ENCODE measurements at places on chromosomes 11 and 22.
A peak's percentile ranks its signal among the peaks of the same experiment; 100 is the strongest.

DNA sequence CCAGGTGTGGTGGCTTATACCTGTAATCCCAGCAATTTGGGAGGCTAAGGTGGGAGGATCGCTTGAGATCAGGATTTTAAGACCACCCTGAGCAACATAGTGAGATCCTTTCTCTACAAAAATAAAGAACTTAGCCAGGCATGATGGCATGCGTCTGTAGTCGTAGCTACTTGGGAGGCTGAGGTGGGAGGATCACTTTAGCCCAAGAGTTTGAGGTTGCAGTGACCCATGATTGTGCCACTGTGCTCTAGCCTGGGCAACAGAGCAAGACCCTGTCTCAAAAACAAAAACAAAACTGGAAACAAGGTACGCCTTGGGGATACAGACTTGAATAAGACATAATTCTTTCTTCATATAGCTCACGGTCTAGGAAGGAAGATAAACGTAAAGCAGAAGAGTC is 63.1 kb upstream of the GRAMD1B start:
- DNase-seq = no peak

DNA sequence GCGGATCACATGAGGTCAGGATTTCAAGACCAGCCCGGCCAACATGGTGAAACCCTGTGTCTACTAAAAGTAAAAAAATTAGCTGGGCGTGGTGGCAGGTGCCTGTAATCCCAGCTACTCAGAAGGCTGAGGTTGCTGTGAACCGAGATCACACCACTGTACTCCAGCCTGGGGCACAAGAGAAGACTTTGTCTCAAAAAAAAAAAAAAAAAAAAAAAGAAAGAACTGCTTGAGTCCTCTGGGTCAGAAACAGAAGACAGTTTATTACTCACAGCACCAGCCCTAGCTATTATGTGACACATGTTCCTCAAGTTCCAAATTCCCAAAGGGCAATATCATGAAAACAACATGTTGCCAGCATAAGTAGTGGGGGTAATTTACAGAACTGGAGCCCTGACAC is 1014.1 kb upstream of the RAG2 start:
- no peak for DNase-seq

GRCh38 chr22:21009638-21010425 is 5.1 kb upstream of the P2RX6 start:
- DNase-seq = no peak

DNA sequence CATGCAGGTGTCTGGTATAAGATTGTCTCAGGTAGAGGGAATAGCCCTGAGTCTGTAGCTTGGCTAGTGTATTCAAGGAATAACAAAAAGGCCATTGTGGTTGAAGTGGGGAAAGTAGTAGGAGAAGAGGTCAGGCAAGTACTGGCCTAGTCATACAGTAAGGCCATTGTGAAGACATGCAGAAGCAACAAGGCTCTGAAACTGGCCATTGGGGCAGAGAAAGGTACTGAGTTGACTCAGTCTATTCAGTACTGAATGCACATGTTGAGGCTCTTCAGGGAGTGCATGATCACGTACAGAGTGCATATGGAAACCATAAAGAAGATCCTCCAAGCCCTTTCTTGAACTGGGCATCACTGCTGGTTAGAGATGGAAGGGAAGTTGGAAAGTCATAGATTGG is 477.6 kb downstream of the SOX6 start:
- DNase-seq = no peak

DNA sequence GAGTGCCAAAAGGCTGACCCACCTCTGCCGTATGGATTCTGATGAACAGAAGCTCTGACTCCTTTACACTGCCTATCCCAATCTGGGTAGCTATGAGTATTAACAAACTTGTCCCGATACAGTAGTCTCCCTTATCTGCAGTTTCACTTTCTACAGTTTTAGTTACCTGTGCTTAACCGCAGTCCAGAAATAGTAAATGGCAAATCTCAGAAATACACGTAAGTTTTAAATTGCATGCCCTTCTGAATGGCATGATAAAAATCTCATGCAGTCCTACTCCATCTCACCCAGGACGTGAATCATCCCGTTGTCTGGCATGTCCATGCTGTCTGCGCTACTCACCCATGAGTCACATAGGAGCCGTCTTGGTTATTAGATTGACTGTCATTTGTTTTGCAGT is 68.8 kb downstream of the SNX19 start:
- DNase-seq = no peak

- peak; percentile 60 for DNase-seq
Measured at GRCh38 chr11:102341844-102342318, 5.1 kb upstream of the BIRC2 start.

GRCh38 chr11:11937957-11938356 is 70.5 kb downstream of the DKK3 start:
- no peak for DNase-seq

DNA sequence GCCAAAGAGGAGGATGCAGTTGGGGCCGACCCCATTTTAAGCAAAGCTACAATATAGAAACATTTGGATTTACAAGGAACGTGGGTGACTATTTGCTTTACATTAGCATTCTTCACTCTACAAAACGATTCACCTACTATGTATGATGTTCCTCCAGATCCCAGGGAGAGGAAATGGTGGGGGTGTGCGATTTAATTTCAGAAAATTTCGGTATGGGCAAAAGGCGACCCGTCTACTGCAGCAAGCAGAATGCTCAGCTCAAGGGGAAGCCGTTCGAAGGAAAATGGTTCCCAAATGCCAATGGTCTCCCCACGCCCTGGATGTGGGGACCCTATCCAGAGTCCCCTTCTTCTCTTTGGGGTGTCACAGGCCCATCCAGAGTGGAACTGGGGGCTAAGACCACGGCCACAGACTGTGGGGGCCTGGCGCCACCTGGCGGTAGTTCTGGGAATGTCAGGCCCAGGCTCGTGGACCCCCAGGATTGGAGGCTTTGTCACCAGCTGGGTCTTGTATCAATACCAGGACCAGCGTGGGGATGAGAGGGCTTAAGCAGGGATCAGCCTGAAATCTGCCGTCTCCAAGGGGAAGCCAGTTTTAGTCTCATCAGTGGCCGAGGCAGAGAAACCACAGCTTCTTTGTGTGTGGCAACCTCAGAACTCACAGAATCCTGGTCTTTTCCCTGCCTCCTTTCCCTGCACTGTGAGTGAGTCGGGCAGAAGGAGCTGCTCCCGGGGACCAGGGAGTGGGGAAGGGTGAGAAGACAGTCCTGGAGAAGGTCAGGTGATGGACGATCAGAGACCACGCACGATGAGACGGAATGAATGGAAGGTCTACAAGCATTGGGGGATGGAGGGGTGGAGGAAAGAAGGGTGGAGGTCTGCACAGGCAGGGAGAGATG is 8.4 kb downstream of the LRRC10B start:
- DNase-seq = peak; percentile 47

DNA sequence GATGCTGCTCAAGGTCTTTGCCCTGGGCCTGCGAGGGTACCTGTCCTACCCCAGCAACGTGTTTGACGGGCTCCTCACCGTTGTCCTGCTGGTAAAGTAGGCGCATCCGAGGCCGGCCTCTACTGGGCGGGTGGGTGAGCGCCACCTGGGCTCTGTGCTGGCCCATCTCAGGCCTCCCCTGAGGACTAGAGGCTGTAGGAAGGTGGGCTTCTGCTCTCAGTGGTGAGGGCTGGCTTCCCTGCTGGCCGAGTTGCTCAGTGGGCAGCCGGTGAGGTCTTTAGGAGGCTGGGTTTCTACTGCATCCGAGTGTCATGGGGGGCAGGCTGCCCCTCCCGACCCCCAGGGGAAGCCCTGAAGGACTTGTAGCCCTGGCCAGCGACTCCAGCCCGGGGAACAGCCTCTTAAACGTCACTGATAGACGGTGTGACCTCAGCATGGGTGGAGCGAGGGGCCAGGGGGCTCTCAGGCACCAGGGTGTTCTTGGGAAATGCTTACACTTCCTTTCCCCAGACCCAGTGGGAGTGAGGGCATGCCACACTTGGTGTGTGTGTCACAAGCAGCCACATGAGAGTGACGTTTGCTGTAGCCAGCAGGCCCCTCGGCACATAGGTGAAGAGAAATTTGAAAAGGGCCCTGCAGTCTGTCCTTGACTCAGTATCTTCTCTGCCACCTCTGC is 30.3 kb downstream of the TPCN2 start:
- DNase-seq = no peak

GRCh38 chr11:36619502-36619901 is 21.5 kb upstream of the RAG2 start:
- no peak for DNase-seq

GRCh38 chr11:134901542-134901941 is 489.5 kb upstream of the B3GAT1 start:
- no peak for DNase-seq

- no peak for DNase-seq
Measured at GRCh38 chr22:21659864-21660525, 5.8 kb upstream of the PPIL2 start.

- DNase-seq = no peak
Measured at GRCh38 chr11:99822846-99823565, 802.3 kb downstream of the CNTN5 start.

DNA sequence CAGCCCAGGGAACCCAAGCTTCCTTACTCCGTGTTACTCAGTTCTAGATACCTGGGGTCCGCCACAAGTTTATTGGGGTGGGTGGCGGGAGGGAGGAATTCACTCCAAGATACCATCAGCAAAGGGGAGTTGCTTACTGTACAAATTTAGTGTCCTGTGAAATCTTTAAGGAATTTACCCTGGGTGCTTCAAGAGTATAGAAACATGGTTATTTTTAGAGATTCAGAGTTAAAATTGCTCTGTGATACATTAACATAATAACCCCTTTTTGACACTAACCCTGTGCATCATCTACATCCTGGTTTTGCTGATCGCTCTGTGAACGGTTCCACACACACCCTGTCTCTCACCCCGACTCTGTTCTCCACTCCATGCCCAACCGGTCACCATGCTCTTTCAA is 18.9 kb upstream of the LYVE1 start:
- DNase-seq = no peak

GRCh38 chr22:45978275-45978713 is 1.3 kb upstream of the WNT7B start:
- no peak for DNase-seq

DNA sequence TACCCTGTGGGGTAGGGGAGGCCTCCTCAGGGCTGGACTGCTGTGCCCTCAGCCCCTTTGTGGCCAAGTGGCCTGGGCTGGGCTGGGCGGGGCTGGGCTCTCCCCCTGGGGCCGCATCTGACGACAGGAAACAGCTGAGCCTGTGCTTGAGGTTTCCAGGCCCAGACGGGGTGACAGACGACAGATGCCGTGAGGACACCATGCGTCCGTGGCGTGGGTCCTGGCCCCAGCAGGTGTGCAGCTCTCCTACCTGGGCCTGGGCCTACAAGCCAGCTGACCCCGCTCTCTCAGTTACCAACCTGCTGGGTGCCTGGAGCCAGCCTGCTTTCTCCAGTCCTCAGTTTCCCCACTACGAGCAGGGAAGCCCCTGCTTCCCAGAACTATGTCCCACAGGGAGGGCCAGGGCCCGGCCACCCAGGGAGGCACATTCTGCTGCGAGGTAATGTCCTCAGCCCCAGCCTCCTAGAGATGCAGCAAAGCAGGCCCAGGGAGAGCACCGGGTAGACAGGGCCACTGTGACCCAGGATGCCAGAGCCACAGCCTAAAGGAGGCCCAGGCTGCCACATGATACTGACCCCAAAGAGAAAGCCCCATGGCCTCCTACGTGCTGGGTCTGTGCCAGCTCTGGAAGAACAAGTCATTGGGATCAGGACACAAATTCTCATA is 181.3 kb downstream of the IGLL1 start:
- no peak for DNase-seq

DNA sequence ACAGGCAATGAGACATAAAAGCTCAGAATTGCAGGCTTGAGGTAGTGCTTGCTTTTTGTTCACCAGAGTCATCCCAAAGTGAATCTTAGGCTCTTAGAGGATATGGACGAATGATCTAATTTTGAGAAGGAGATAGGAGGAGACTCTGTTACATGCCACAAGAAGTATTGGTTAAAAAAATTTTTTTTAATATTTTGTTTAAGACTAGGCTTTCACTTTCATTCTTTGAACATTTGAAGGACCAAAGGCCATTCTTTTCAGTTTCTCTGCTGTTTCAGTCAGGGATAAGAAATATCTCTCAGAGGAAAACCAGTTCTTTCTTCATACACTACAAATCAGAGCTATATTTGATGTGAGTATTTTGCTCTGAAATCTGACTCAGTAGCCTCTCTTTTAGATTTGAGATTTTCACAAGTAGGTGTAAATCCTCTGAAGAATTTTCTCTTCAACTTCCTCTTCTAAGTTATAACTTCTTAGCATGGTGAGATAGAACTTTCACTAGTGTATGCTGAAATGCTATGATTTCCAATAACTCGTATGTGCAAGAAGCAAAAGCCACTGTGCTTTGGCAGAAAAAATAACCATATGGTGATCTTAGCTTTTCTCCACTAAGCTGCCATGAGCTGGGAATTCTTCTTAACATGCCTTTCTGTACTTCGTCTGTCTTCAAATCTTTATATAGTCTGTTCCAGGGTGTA is 24.1 kb upstream of the FAM181B start:
- DNase-seq = no peak

GRCh38 chr11:44309478-44310205 is at the start of gene ALX4:
TSS of gene ALX4 (minus strand) at chr11:44310139. CDS start at chr11:44310062, 77 bp downstream.
- DNase-seq = no peak

GRCh38 chr11:59172345-59173079 is 580 bp downstream of the DTX4 start:
- peak; percentile 6 for DNase-seq

DNA sequence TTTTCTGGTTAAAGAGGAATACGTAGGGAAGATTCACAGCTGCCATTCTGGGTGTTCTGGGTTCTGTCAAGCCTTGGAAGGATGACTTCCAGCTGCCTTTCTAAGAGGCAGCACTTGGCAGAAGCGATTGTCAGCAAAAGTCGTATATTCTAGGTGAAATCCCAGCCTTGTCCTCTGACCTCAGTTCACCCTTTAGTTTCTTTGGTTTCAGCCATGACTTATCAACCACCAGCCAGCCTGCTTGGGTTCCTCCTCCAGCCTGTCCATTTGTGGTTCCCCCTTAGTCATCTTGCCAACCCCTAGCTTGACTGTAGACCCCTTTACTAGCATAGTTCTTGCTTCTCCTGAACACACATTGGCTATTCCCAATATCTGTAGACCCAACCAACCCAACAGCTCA is 102.3 kb upstream of the CD44 start:
- DNase-seq = no peak

GRCh38 chr11:97786961-97787360 is 1233.8 kb upstream of the CNTN5 start:
- no peak for DNase-seq

DNA sequence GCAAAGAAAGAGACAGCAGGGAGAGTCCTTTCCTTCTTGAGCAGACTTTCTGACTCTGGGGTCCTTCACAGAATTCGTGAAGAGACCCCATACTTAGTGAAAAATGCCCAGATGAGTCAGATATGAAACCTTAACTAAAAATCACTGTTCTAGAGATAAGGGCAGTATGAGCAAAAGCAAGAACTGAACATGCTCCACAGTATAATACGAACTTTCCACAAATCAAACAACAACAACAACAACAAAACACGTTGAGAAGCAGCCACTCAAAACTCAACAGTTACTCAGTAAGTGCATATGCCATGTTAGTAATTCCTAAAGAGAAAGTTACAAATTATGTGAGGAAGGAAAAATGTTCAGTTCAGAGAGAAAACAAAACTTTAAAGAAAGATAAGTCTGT is 44.3 kb downstream of the PITPNB start:
- no peak for DNase-seq

GRCh38 chr11:126076641-126077040 is 14.0 kb upstream of the CDON start:
- DNase-seq = no peak

- no peak for DNase-seq
Measured at GRCh38 chr11:116537709-116538108, 235.1 kb downstream of the BUD13 start.

- DNase-seq = no peak
Measured at GRCh38 chr11:122137078-122137793, 21.2 kb upstream of the BLID start.

- no peak for DNase-seq
Measured at GRCh38 chr22:49183826-49184216, 643.9 kb downstream of the BRD1 start.

- no peak for DNase-seq
Measured at GRCh38 chr22:18909556-18909955, 3.4 kb downstream of the DGCR6 start.

Data from activated T-cell treated with anti-CD3 and anti-CD28 coated beads for 1 hour (primary cell).